NCI-H1417 (cell line): ENCODE measurements at places on chromosomes 7 and 10.

DNA sequence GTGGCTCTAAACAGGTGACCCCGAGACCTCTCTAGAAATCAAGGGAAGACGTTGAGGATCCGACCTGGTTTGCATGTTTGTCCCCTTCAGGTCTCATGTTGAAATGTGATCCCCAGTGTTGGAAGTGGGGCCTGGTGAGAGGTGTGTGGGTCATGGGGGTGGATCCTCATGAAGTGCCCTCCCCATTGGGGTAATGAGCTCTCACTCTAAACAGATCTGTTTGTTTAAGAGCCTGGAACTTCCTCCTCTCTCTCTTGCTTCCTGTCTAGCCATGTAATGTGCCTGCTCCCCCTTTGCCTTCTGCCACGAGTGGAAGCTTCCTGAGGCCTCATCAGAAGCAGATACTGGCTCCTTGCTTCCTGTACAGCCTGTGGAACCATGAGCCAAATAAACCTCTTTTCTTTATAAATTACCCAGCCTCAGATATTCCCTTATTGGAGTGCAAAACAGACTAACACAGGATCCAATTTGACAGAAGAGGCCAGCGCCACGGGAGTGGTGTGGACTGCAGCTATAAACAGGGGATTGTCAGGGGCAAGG, 10.8 kb upstream of the POLM start:
- no peak for DNase-seq

GRCh38 chr10:91788527-91788926, 9.7 kb upstream of the TNKS2 start:
- DNase-seq = no peak

GRCh38 chr10:129495698-129496097, 28.7 kb downstream of the MGMT start:
- DNase-seq = no peak

DNA sequence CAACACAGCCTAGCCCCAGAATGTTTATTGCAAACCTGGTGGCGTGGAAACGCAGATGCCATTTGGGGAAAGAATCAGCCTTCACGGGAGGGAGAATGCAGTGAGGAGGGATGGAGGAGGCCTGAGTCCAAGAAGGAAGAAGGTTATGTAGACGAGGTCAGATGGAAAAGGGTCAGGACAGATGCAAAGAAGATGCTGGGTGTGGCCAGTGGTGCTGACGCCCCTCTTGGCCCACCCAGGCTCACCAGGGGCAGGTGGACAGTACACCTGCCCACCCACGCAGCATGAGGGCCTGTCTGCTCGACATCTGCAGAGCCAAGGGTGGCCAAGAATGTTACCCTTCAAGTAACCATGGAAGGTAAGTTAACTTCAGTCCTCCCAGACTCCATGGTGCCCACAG, 40.5 kb downstream of the OAT start:
- no peak for DNase-seq

DNA sequence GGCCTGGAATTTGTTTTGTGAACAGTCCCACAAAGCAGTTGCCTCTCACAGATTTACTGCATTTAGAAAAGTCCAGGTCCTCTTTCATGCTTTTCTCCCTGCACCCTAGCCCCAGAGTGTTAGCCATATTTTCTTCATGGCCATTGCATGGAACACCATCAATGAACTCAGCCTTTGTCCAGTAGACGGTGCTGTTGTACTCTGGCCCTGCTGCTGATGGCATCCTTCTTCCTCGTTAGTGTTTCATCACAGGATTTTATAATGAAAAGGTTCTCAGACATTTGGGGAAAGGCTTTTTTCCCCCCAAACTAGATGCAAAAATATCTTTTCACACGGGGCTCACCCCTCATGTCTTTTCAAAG, 93.0 kb upstream of the SLC25A13 start:
- DNase-seq = peak; percentile 61
